Activated naive CD4-positive, alpha-beta T cell treated with anti-CD3 and anti-CD28 coated beads, Interleukin-2, amount 10 ng/mL, durations not matched to agents 7 days and 5 days (primary cell): ENCODE measurements at places on chromosomes 3 and 15.
A peak's percentile ranks its signal among the peaks of the same experiment; 100 is the strongest.

DNA sequence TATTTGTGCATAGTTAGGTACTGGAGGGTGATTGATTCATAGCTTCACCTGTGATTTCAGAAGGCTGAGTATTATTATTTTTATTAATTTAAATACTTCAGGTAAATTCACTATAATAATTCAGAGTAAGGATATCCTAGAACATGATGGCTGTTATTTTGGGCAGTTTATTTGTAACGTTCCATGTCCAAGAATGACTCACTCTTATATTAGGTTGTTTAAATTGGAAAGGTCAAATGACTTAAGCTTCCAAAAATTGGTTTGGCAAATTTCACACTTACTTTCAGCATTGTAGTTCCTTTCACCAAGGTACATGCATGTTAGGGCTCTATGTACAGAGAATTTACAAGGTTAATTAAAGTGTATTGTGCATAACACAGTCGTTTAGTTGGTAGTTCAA is 120.2 kb downstream of the EPHA3 start:
- no peak for DNase-seq
- H3K27me3 ChIP-seq = no peaks in the 10 kb centered on the region
- no peaks in the 10 kb centered on the region for H3K4me1 ChIP-seq
- H3K36me3 ChIP-seq = no peaks in the 10 kb centered on the region
- H3K27ac ChIP-seq = no peak overlapping the region
- H3K4me3 ChIP-seq = no peak overlapping the region

GRCh38 chr3:158649791-158650190 is 5.5 kb downstream of the GFM1 start:
- H3K27ac ChIP-seq = peak overlapping the region; percentile 12
- peaks cover 22% of the 10 kb centered on the region for H3K4me1 ChIP-seq
- DNase-seq = no peak

DNA sequence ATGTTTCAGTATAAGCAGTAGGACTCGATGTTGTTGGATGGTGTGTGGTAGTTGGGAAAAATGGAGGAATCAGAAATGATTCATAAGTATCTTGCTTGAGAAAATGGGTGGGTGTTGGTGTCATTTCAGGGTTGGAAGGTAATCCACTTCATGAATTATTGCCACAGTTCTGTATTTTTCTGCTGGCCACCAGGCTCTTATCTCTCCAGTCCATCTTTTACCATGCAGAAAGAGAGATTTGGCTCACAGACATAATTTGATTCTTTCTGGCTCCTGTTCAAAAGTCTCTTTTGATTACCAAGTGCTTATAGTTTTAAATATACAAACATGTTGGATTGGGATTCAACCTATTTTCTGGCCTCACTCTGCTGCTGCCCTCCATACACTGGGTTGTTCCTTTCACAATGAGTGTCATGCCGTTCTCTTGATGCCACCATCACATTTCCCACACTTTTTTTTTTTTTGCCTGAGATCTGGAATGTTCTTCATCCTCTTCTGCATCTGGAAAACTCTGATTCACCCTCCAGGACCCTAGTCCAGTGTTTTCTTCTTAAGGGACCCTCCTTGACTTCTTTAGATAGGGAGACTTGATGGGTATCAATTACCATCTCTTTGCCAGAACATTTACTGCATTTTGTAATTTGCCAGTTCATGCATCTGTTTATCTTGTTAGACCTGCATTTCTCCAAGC is 69.4 kb upstream of the GAP43 start:
- H3K4me3 ChIP-seq = no peak overlapping the region
- no peak overlapping the region for H3K27ac ChIP-seq
- H3K27me3 ChIP-seq = peaks cover 15% of the 10 kb centered on the region
- no peak for DNase-seq
- H3K36me3 ChIP-seq = no peaks in the 10 kb centered on the region
- H3K4me1 ChIP-seq = no peaks in the 10 kb centered on the region

- H3K27ac ChIP-seq = no peak overlapping the region
- no peaks in the 10 kb centered on the region for H3K36me3 ChIP-seq
- H3K27me3 ChIP-seq = no peaks in the 10 kb centered on the region
- H3K4me3 ChIP-seq = no peak overlapping the region
These were observed 465.4 kb downstream of the GBE1 start for GRCh38 chr3:81295906-81296577.

DNA sequence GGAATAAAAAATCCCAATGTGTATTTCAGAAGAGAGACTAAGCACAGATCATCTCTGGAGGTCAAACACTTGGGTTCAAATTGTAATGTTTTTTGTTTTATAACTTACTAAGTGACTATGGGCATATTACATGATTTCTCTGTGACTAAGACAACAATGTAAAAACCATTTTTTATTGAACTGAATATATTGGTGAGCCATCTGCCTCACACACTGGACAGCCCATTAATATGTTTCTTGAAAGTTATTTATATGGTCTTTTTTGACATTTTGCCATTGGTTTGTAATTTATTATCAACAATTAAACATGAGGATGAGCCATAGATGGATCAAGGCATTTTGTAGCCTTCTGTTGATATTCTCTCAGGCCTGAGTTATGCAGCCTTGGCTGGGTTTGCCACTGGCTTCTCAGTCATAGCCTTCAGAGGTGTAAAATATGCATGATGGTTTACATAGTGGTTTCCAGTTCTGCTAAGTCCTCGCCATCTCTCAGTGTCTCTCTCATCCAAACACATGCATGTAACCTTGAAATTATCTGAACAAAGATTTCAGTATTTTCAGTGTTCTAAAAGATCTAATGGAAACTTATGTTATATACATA is 997.2 kb downstream of the DIPK2A start:
- H3K27me3 ChIP-seq = no peaks in the 10 kb centered on the region
- DNase-seq = no peak
- no peak overlapping the region for H3K4me3 ChIP-seq

- no peak overlapping the region for H3K4me3 ChIP-seq
- no peaks in the 10 kb centered on the region for H3K36me3 ChIP-seq
- H3K27me3 ChIP-seq = no peaks in the 10 kb centered on the region
- no peaks in the 10 kb centered on the region for H3K4me1 ChIP-seq
These were observed 77.8 kb upstream of the WDR72 start for GRCh38 chr15:53837263-53837662.

DNA sequence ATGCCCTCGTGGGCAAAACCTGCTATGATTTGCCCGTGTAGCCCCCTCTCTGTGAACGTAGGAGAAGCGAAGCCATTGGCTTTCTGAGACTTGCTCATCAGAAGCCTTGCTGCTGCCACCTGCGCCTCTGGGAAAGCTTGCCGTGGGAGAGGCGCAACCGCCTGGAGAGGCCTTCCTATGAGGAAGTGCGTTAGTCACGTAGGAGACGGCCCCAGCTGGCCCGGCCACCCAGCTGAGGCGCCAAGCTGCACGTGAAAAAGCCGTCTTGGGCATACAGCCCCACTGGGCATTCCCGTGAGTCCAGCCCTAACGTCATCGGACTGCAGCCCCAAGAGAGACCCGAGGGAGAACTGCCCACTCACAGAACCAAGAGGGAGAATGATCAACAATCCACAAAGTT is 49.1 kb upstream of the TJP1 start:
- no peaks in the 10 kb centered on the region for H3K4me1 ChIP-seq
- H3K27me3 ChIP-seq = peaks cover 6% of the 10 kb centered on the region
- no peak for DNase-seq
- H3K27ac ChIP-seq = no peak overlapping the region
- H3K36me3 ChIP-seq = no peaks in the 10 kb centered on the region
- no peak overlapping the region for H3K4me3 ChIP-seq

- no peak overlapping the region for H3K4me3 ChIP-seq
- DNase-seq = no peak
- H3K27ac ChIP-seq = no peak overlapping the region
- no peaks in the 10 kb centered on the region for H3K27me3 ChIP-seq
These were observed 81.4 kb downstream of the SETD2 start for GRCh38 chr3:47082519-47082918.

- H3K27me3 ChIP-seq = peaks cover 29% of the 10 kb centered on the region
- H3K36me3 ChIP-seq = no peaks in the 10 kb centered on the region
- H3K4me1 ChIP-seq = no peaks in the 10 kb centered on the region
- H3K4me3 ChIP-seq = no peak overlapping the region
- no peak overlapping the region for H3K27ac ChIP-seq
These were observed 20.1 kb downstream of the EID1 start for GRCh38 chr15:48898032-48898431.

DNA sequence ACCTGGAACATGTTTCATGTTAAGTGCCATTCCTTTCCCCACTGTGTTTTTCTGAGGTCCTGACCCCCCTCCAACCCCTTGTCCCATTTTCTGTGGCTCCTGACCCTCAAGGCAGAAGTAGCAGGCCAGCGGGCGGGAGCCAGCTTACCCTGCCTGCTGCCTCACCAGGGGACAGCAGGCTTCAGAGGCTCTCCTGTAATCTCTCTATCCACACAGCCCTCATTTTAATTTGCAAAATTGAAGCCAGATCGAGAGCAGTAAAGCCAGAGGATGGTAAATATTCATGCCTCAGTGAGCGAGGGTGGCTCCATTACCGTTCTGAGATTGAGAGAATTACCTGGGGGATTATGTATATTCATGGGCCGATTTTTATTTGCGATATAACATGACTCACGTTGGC is 147.6 kb downstream of the DNAJB8 start:
- peaks cover 32% of the 10 kb centered on the region for H3K4me1 ChIP-seq
- H3K27ac ChIP-seq = no peak overlapping the region
- DNase-seq = no peak
- H3K27me3 ChIP-seq = no peaks in the 10 kb centered on the region
- no peak overlapping the region for H3K4me3 ChIP-seq

- H3K27me3 ChIP-seq = no peaks in the 10 kb centered on the region
- no peak overlapping the region for H3K4me3 ChIP-seq
- DNase-seq = no peak
These were observed 69.2 kb downstream of the RASA2 start for GRCh38 chr3:141556034-141556433.

DNA sequence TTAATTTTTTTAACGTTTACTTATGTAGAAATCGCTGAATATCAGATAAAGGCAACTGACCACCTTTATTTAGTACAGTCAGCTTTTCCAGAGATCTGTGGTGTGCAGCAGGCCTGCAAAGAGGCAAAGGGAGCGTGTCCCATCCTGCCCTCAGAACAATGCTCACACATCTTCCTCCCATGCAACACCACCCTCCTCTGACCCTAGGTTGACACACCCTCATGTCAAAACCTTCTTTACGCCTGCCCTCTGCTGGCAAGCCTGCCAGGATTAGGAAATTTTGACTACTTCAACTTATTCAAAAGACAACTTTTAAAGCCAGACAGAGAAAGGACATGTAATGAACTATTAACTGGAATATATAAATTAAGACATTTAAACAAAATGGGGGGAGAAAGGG is 513.7 kb downstream of the FOXP1 start:
- H3K27ac ChIP-seq = no peak overlapping the region
- H3K27me3 ChIP-seq = no peaks in the 10 kb centered on the region
- H3K4me1 ChIP-seq = peaks cover 67% of the 10 kb centered on the region
- DNase-seq = peak; percentile 82
- H3K4me3 ChIP-seq = no peak overlapping the region
- H3K36me3 ChIP-seq = peaks cover 13% of the 10 kb centered on the region

GRCh38 chr15:71508081-71508682 is 302.2 kb upstream of the NR2E3 start:
- DNase-seq = no peak
- no peak overlapping the region for H3K4me3 ChIP-seq
- H3K27ac ChIP-seq = no peak overlapping the region
- no peaks in the 10 kb centered on the region for H3K4me1 ChIP-seq
- H3K27me3 ChIP-seq = peaks cover 7% of the 10 kb centered on the region
